ENCODE measurements at places on chromosomes 3 and 15.

GRCh38 chr15:36793205-36793873, 213.9 kb downstream of the CDIN1 start:
- no peak for DNase-seq

DNA sequence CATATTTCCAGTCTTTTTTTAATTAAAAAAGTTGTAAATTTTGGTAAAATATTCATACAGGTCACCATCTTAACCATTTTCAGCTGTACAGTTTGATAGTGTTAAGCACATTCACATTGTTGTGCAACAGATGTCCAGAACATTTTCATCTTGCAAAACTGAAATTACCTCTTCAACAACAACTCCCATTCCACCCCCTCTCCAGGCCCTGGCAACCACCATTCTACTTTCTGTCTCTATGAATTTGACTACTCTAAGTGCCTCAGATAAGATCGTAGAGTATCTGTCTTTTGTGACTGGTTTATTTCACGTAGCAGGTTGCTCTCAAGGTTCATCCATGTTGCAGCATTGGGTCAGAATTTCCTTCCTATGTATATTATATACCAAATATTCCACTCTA, 76.0 kb downstream of the SLCO3A1 start:
- no peak for DNase-seq

DNA sequence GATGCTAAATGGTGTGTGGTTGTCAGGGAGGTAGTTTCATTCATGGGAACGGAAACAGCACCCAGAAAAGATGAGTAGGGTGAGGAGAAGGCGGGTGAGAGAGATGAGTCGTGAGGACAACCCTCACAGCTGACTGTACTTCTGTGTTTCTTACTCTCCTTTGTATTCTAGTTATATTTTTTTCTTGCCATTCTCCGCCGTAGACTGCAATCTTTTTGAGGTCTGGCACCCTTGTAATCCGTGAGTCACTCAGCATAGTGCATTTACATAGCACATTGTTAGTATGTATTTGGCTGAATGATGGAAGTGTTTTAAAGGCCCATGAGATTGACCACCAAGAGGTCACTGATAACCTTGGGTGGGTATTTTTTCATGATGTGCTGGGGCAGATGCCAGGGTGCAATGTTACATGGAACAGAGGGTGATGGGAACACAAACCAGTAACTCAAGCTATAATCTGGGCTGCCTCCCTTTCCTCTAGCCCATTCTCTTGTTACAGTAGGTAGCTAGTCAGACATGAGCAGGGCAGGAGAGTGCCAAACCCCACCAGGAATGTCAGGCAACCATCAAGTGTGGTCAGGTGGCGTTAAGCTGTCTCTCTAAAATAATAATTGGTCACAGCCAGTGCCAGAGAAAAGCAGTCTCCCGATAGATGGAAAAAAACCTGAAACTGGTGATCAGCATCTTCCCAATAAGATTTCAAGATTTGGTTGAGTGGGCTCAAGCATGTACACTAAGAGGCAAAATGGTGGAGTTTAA, 18.8 kb upstream of the DGKG start:
- DNase-seq, result no peak

- no peak for DNase-seq
Measured at GRCh38 chr3:1661839-1662238, 436.8 kb upstream of the CNTN4 start.

DNA sequence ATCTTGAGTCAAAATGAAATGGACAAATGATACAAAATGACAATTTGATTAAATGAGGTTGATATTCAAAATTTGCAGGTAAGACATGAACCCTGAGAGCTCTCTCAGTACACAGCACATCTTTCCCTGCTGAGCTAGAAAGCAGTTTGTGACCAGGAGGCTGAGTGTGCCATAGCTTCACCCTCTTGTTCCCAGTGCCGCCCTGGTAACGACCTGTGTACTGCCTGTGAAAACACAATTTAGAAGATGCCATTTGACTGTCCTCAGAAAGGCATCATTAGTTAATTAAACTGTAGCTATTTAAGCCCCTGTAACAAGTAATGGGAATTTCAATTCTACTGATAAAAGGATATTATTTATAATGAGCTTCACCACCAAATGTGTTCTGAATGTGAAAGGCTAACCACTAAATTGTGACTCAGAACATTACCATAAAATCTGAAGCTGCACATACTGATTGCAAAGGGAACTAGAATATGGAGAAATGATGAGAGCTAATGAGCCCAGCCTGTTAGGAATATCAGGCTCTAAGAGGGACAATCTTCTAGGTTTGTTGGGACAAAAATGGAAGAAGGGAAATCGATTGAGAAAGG, 212.9 kb upstream of the ARPP21 start:
- no peak for DNase-seq

- no peak for DNase-seq
Measured at GRCh38 chr3:108620250-108620649, 30.7 kb downstream of the DZIP3 start.

DNA sequence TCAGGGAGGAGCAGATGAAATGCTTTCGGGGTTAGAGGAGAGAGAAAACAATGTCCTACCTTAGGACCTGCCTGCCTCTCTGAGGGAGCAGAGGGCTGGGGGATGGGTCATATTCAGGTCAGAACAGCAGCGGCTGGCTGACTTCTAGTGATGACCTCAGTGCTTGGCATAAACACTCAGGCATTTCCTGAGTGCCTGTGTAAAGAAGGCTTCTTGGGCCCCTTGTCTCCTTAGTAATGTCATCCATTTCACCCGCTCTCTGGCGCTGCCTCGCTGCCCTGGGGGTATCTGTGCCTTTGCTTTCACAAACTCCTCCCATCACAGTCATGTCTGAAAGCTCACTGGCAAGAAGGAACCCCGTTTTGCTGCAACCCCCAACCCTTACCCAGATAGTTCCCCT, 82.9 kb upstream of the GSK3B start:
- DNase-seq, result peak; percentile 91

- DNase-seq, result no peak
Measured at GRCh38 chr15:69499521-69500211, 47.0 kb downstream of the RPLP1 start.

- DNase-seq, result peak; percentile 20
Measured at GRCh38 chr3:150299201-150299600, 108.9 kb upstream of the TSC22D2 start.

GRCh38 chr3:126984391-126985131, 1.6 kb downstream of the PLXNA1 start:
- no peak for DNase-seq

DNA sequence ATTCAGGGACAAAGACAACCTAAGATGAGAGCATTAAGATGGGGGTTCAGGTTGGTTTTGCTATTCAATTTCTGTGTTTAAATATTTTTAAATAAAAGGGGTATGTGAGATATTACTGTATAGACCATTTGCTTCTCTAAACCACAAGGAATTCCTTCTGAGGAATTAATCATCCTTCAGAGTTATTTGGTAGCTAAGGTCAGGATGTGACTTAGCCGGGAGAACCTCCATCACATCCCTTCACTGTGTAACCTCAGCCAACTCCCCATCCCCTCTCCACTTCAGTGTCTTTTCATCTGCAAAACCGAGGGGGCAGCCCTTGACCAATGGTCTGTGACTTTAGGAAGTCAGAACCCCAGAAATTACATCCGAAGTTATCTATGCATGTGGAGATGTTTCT, 48.7 kb upstream of the SKOR1 start:
- DNase-seq, result no peak

DNA sequence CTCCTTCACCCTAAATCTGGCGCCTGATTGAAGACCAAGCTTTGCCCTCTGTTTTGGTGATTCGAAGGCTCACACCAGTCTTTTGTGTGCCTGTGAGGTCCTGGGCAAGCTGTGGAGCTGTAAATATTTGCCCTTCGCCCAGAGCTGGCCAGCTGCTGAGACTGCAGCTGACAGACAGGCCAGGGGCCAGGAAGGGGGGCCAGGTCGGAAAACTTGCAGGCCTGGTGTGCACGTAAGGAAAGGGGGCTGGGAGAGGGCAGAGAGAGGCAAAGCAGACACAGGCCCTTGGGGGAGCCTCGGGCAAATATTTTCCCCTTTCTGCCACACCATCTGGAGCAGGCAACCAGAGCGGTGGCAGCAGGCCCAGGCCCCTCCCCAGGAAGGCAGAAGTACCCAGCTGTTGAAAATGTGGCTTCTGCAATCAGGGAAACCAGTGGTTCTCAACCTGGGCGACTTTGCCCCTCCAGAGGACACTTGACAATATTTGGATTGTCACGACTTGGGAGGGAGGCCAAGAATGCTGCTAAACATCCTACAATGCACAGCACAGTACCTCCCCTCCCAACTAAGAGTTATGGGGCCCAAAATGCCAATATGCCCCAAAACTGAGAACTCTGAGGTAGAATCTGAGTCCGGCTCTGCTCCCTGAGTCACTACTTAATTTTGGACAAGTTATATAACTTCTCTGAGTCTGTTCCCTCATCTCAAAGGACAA, 2.5 kb downstream of the PDZRN3 start:
- DNase-seq, result peak; percentile 75

GRCh38 chr15:29795610-29796009, 26.7 kb downstream of the TJP1 start:
- DNase-seq, result no peak

GRCh38 chr15:28947221-28947674, 61.5 kb downstream of the APBA2 start:
- DNase-seq, result no peak

DNA sequence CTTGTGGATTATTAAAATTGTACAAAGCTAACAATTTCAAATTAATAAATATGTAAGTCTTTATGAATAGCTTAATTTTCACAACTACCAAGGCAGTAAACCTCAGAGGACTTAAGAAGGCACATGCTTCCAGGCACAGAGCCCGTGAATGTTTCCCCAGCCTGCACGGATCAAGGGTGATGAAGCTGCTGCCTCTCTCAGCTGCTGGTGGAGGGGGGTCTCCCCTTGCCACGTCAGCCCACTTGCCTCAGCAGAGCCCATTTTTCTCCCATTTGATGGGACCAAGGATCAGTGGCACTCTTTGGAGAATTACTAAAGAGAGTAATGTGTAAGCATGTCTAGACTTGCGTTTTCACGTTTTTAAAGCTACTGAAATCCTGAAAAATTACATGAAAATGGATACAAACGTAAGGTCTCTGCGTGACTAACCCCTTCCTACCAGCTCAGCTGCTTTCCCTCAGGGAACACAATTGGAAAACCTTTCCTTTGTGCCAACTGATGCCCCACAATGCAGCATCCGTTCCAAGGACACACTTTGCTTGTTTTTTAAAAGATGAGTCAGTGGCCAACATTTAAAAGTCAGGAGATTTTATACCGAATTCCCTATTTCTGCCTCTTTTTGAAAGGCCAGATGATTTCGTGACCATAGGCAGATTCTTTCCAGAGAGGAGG, 494.1 kb downstream of the GABRG3 start:
- no peak for DNase-seq

GRCh38 chr15:90419738-90420406, 31.8 kb downstream of the IQGAP1 start:
- peak; percentile 67 for DNase-seq

DNA sequence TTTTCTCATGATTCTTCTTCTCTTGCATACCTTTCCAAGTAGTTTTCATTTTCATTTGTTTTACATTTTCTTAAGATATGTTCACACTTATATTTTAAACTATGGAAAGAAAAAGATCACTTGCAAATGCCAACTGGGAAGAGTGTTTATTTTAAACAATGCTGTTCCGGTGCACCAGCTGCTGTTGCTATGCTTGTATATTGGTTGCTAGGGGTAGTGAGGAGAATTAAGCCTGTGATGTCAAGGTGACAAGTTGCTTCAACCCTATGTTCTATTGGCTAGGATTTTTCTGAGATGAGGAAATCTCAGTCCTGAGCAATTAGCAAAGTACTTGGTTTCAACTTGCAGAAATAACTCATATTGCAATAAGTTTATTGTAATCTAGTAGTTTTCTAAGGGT, 500.1 kb downstream of the MFSD1 start:
- no peak for DNase-seq

DNA sequence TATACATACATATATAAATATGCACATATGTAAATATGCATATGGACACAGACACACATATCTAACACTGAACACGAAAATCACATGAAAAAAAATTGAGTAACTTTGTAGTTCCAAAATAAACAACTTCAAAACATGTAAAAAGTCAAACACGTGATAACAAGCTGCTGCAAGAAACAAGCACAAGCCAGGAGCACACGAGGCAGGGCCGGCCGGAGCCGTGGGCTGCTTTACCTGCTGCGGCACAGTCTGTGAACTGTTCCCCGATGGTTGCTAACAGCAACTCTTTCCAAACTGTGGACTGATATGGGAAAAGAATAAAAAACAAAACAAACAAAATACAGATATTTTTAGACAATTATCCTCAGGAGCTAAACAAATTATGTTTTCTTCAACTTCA, 31.6 kb downstream of the EIF4E3 start:
- no peak for DNase-seq

DNA sequence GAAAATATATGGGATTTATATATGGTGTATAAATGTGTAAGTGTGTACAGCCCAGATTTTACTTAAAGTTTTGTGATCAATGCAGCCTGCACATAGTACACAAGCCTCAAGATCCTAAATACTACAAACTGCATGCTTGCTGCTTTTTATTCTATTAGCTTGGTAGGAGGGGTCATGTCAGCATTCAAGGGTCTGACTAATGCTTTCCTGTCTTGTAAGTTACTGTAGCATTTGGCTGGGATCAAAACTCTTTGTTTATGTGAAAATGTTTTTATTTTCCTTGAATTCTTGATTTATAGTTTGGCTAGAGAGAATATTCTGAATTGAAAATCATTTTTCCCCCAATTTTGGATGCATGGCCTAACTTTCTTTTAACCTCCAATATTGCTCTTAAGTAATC, 370.9 kb downstream of the NSUN3 start:
- DNase-seq, result peak; percentile 18

DNA sequence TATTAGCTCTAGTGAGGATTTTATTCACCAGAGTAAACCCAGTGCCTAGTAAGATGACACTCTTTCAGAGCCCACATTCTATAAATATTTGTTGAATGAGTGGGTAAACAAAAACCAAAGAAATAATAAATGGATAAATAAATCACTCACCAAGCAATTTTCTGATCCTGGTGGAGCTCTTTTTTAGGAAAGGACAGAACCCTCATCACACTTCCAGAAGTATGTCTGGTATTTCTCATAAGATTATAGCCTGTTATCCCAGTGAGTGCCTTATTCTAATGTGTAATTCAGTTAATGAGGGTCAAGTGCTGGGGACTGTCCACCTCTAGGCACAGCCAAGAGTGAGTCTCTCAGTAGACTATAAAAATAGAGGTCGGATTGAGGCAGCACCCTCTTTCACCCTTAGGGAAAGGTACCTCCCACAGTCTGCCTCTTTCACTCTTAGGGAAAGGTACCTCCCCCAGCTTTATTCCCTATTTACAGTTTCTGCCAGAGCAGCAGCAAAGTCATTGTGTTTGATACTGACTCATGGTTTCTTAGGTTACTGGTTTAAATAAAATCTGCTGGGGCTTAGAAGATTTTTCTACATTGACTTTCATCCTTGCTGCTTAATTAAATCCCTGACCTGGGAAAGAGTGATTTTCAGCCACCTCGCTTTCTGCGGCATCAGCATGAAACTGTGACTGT, 145.0 kb downstream of the STAC start:
- DNase-seq, result peak; percentile 59

Measured in umbilical cord (tissue), 2 donors.